Right ventricle myocardium superior (tissue), 1 donor: ENCODE measurements at places on chromosomes 7 and 10. TPM values are rescaled to one million over a fixed set of nuclear protein-coding genes. Genes with fewer than 3 reads are reported as not detected.

Gene TCTN3
- 8.5 TPM for total RNA-seq

Gene ZNF37A
- 10.0 TPM for total RNA-seq

Gene EN2
- 0.11 TPM for total RNA-seq

Gene AKR1C3
- 30.3 TPM for total RNA-seq

Gene MYOF
- total RNA-seq: 30.4 TPM

Gene DMBT1
- not detected for total RNA-seq

Gene ZNF485
- 1.4 TPM for total RNA-seq

Gene LIPJ
- total RNA-seq: not detected

Gene C10orf67
- 0.54 TPM for total RNA-seq

GRCh38 chr10:95530561-95530960 lies 30.6 kb downstream of the SORBS1 start:
- DNase-seq: no peak

DNA sequence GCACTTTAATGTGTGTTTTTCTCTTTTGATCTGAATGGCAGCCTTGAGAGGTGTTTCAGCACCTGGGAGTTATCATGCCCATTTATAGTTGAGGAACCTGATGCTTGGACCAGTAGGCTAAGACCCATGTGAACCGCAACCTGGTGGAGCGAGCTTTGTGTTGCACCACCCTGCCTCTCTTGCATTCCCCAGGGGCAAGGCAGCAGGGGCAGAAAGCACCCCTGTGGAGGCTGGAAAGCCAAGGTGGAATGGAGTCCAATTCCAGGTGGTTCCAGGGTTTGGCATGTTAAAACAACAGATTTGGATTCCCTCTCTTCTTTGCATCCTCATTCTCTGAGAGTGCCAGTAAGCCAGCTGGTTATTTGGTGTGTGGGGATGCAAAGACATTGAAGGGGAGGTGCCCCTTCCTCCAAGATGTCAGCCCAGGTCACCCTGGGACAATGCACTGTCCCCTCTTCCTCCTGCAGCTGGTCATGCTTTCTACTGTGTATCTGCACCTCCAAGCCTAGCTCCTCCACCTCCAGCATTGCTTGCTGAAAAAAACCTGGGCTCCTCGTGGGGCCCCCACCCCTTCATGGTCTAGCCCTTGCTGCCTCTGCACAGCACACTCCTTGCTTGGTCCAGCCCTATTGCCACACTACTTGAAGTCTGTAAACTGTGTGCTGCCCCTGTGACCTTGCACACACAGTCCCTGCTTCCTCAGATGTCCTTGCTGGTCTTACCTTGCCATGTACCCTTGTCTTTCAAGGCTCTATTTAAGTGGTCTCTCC lies 5.6 kb upstream of the CDH23 start:
- DNase-seq: no peak

DNA sequence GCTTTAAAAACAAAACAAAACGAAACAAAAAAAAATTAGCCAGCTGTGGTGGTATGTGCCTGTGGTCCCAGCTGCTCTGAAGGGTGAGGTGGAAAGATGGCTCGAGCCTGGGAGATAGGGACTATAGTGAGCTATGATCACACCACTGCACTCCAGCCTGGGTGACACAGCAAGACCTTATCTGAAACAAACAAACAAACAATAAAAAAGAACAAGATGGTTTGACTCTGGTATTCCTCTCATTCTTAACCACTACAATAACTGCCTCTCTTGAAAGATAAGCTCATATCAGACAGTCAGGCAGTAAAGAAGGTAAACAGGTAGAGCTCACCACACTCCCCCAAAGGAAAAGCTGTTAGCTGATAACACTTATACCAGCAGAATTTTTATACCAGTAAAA lies 14.1 kb upstream of the DUSP5 start:
- no peak for DNase-seq

GRCh38 chr7:100152404-100152803 lies 3.7 kb downstream of the LAMTOR4 start:
- no peak for DNase-seq

GRCh38 chr7:92478095-92478494 lies 349 bp upstream of the ERVW-1 start:
- DNase-seq: no peak

- no peak for DNase-seq
Measured at GRCh38 chr7:46363688-46364087, 442.6 kb upstream of the IGFBP3 start.

DNA sequence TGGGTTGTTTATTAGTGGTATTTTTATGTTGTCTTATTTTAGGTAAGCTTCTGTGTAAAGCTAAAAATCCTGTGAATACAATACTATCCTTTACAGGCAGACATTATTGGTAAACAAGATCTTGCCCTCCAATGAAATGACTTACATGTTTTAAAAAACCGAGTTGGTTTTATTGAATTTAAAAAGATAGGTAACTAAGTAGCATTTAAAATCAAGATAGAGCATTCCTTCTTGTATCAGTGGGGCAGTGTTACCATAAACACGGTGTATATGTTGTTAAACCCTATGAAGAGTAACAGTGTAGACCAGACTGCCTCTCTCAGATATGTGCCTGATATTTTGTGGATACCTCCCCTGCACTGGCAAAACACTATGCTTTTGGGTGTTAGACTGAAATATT lies 81.0 kb downstream of the SNX10 start:
- DNase-seq: no peak

DNA sequence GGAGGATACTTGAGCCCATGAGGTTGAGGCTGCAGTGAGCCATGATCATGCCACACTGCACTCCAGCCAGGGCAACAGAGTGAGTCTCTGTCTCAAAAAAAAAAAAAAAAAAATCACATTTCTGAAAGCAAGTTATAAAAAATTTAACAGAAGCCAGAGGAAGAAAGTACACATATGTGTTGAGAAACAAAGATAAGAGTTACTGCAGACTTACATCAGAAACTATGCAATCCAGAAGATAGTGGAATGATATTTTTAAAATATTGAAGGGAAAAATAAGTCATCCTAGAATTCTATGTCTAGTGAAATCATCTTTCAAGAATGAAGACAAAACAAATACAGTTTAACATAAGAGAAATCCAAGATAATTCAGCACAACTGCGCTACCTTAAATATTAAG lies 46.9 kb downstream of the ZNF518A start:
- DNase-seq: no peak

- DNase-seq: no peak
Measured at GRCh38 chr7:125061776-125062397, 132.3 kb upstream of the POT1 start.

DNA sequence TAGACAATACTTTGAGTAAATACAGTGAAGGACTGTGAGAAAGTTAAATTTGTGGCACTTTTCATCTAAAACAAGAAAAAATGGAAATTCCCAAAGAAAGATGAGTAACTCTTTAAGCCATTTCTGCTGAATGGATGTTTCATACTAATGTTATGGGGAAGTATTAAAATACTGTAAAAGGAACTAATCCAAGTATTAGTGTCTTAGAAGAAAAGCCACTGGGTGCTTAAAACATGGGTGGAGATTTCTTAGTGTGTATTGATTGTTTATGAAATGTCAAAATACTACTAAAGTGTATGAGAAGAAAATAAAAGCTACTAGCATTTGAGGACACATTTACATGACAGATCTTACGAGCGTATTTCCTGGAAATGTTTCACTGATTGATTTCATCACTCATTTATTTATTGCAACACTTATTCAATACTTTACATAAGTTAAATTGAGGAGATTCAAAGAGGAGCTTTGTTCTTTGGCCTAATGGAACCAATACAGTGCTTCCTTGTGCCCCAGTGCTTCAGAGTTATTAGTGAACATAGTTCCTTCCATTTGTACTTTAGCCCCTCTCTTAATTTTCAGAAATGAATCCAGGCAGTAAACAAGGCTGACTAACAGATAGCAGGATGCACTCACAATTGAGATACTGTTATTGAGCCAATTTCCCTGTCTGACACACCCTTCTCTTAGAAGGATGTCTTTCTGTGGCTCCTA lies 155.5 kb upstream of the AHR start:
- DNase-seq: no peak

- no peak for DNase-seq
Measured at GRCh38 chr10:105585171-105585570, 944.1 kb downstream of the SORCS3 start.

- DNase-seq: no peak
Measured at GRCh38 chr10:76022366-76022765, 590.9 kb downstream of the LRMDA start.

DNA sequence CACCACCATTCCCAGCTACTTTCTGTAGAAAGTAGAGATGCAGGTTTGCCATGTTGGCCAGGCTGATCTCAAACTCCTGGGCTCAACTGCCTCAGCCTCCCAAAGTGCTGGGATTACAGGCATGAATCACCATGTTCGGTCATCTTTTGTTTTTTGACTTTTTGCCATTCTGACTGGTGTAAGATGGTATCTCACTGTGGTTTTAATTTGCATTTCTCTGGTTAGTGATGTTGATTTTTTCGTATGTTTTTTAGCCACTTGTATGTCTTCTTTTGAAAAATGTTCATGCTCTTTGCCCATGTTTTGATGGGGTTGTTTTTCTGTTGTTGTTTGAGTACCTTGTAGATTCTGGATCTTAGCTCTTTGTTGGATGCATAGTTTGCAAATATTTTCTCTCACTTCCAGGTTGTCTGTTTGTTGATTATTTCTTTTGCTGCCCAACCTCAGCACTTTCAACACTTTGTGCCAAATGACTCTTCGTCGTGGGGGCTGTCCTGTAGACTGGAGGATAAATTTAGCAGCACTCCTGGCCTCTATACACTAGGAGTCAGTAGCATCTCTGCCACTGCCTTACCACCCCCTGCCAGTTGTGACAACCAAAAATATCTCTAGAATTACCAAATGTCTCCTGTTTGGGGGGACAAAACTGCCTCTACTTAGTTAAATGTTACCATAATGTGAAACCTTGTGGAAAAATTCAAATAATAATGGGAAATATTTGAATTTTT lies 6.5 kb upstream of the CPED1 start:
- DNase-seq: no peak

DNA sequence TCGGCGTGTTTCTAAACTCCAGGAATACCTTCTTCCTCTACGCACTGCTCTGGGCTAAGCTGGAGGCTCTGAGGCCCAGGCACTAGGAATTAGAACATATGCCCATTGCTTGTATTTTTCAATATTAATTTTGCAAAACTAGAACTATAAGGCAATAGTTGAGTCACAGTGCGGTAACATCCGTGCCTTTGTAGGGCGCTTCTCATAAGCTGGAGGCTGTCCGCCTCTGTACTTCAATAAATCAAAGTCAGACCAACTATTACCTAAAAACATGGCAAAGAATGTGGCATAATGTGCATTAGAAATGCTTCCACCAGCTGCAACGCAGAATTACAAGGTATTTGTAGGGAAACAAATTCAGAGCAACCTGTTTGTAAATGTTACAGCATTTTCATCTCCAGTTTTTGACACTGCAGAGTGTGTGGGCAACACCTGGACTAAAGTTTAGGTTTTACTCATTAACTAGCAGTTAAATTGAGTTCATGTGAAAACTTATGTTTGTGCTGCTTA lies 440 bp upstream of the MINDY3 start:
- DNase-seq: no peak

DNA sequence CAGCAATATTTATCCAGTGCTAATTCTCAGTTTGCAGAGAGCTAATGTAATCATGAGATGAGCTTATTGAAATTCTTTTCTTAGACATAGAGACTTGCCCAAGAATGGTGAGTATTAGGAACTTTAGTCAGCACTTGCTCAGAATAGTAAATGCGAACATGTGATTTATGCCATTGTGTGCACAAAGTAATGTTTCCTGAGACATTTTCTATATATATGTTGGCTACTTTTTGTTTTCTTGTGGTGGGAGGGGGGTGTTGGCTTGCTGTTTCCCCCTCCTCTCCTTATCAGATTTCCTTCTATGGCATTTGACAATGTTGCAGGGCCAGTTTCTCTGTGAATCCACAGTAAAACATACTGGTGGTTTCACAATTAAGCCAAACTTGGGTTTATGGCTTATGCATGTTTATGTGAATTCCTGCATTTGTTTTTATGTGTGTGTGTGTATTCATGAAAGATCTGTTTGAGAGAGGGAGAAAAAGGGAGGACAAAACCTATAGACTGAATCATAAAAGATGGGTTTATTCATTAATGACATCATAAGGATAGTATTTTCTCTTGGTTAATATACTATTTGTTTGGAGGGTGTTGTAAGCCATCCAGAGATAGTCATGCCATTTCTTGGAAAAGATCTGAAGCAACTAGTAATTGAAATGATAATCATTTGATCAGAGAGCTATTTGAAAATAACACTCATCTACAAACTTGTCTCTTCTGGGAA lies 36.3 kb downstream of the ARID5B start:
- no peak for DNase-seq

DNA sequence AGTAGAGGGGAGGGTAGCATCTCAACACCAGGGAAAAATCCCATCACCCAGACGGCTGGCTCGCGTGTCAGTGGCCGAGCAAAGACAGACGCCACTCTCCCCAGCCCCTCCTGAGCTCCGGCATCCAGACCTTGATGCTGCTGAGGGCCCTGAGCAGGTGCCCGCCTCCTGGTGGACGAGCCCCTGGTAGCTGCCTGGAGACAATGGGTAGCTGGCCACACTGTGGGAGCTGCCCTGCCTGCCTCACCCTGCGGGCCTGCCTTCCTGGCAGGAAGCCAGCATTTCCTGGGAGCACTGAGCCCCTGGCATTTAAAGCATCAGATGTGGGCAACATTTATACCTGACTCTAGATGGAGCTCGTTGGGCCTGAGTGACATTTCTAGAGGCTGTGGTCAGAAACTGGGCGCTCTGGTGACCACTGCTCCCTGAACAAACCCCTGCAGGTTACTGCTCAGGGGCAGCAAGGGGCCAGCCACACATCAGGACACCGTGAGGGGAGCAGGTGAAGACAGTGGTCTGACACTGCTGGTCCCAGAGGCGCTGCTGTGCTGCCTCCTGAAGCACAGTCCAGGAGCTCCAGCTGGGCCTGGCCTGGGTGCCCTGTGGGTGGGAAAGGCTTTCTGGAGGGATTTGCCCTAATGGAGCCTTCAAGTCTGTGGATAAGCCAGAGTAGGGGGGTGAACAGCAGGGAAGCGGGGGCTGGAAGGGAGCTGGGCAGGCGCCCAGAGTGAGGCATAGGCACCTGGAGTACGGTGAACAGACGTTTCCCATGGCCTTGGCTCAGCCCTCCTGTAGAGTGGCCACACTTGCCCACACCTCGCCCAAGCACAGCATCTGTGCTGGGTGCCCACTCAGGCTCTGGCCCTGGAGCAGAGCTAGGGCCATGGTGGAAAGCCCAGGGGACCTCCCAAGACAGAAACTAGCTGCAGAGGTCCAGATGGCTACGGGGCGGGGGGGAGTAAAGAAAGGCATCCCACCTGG lies 138.7 kb downstream of the MAPK8 start:
- DNase-seq: no peak

GRCh38 chr10:22022257-22023032 lies 18.9 kb upstream of the DNAJC1 start:
- DNase-seq: peak; percentile 46

GRCh38 chr10:7405637-7406036 lies 5.2 kb downstream of the SFMBT2 start:
- no peak for DNase-seq
